ENCODE measurements at places on chromosomes 3 and 15.

GRCh38 chr3:15286022-15286421, 46.4 kb downstream of the SH3BP5 start:
- DNase-seq = no peak

- DNase-seq = no peak
Observed at GRCh38 chr15:74789171-74789631, 7.3 kb downstream of the CSK start.

DNA sequence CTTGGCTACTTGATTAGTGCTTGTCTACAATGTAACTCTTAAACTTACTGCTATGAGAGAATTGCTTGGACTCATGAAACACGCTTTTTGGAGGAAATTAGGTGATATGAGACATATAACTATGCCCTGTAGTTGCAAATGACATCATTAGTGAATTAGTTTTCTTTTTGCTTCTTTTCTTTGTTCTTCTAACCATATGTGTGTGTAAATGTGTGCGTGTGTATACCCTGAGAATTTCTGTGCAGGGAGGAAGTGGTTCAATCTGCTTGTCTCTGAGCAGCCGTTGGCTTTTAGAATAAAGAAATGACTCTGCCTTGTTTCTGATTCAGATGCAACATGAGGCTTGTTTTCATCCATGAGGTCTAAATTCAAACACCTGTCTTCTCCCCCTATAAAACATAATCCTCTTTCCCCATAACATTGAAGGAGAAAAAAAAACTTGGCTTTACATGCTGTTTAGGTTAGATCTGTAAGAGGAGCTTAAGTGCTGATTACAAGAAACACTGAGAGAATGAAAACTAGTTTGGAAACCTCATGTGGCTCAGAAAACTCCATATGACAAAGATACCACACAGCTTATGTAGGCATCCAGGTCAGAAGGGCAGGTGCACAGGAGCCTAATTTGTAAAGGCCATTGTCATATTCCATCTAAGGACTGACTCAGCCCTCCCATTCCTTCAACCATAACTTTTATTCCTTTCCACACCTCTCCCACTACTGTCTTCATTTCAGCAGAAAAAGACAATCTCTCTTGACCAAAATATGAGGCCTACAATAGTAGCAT, 30.5 kb upstream of the BLM start:
- peak; percentile 96 for DNase-seq

DNA sequence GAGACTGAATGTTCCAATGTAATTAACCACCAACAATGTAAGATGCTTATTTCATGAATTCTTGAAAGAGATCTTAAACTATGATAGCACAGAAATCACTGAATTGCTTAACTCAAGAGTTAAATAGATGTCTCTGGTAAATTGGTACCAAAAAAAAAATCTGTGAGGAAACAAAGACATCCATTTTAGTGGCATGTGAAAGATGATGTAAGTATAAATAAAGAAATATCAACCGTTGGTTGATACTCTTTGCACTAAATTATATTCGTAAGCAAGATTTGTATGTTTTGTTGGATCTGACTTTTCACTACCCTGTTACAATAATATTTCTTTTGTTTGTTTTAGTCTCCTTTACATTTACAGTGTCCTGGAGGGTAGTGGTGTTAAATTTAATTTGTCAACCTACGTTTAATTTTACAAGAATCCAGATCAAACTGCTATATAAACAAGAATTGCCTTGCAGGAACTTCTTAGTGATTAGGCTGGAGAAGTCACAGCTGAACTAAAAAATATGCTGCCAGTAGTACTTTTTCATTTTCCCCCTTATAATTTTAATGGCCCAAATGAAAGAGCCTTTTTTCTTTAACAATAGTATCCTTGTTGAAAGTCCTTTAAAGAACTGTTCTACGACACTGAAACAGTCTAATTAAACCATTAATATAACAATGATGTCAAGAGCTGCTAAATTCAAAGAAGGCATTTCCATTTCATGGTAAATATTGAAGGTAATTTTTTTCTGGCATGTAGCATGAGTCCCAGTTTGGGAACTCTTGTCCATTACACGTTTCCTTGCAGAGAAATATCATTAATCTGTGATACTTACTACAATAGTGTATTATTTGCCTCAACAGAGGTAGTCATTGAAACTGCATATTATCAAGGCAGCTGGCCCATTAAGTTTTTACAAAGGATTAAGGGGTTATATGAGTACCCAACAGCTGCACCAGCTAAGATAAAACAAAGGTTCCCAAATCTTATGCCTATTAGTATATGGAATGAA, 109.6 kb upstream of the PHLDB2 start:
- peak; percentile 93 for DNase-seq

DNA sequence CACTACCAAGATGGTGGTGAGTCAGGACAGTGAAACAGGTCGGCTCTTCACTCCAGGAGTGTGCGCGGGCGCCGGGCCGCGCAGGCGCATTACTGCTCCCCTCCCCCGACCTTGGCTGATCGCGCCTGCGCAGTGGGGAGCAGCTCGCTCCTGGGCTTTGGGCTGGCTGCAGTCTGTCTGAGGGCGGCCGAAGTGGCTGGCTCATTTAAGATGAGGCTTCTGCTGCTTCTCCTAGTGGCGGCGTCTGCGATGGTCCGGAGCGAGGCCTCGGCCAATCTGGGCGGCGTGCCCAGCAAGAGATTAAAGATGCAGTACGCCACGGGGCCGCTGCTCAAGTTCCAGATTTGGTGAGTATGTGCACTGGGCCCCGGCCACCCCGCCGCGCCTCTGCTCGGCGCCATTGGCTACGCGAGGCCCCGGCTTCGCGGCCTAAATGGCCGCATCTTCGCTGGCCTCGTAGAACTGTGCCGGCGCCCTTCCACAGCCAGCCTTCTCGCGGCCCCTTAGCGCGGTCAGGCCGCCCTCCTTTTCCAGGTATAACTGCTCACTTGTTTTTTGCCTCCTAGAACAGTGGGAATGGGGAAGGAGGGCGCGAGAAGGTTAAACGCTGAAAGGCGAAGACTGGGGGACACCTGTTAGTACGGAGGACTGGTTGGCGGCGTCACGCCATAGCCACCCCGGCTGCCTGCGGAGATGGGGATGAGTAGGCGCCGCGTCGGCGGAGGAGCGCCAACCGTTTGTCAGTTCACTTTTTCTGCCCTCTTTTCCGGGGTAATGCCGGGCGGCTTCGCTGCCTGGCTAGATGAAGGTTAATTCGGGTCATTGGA, at the start of gene SELENOT:
Gene SELENOT, plus strand, starts transcription at position 169 of the 827 bp plus-strand sequence. Its CDS starts 42 bp downstream, at position 211.
- DNase-seq = peak; percentile 94

DNA sequence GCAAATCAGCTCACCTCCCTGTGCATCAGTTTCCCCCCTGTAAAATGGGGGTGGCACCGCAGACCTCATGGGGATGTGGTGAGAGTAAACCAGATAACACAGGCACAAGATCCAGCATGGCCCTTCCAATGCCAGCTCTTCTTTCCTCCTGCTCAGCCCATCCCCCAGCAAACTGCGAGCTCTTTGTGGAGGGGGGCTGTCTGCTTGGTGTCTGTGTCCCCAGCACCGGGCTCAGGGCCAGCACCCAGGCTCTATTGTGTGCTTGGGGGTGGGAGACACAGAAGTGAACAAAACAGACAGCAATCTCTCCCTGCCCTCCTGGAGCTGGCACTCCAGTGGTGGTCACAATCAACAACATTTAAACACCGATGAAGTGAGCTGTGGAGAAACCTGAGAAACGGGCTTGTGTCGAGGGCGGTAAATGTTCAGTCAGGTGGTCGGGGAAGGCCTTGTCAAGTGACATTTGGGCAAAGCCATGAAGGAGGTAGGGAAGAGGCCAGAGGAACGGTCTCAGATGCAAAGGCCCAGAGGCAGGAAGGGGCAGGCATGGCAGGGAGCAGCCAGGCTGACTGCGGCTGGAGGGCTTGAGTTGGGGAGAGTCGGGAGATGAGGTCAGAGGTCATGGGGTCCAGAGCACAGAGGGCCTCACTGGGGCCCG, 28.4 kb downstream of the GRIP2 start:
- DNase-seq = no peak

DNA sequence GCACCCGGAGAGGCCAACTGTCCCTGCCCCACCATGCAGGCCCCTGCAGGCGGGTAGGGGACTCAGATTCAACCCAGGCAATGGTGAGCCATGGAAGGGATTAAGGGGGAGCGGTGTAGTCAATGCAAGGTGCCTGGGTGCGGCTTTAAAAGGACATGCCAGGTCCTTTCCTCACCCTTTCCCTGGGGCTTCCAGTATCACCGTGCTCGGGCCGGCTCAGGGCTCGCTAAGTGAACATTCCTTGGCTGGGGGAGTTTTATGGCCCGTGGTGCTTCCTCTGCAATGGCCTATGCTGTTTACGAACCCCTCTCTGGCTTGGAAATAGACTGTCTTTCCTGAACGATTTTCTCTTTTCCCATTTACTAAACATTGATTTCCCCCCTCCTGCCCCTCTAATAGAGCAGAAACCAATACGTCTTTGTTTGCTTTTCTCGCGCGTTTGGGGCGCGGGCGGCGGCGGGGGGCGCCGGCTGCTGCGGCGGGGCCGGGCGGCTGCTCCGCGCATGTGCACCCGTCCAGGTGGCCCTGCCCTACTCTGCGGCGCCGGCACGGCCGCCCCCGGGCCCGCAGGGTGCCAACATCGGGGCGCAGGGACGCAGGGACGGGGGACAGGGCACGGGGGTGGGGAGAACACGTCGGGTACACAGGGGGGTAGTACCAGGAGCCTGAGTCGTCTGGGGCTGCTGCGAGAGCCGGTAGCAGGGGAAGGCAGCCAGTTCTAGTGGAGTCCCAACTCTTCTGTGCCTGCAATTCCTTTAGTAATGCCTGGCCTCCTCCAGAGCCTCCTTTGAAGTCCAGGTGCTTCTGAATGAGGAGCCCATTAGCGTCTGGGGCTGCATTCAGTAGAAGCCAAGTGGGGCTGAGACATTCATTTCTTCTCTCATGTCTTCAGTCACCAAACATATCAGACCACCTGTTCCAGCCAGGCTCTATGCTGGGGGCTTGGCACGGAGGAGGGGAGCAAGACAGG, 26.9 kb upstream of the CACNA2D2 start:
- no peak for DNase-seq

- no peak for DNase-seq
Observed at GRCh38 chr3:159757341-159758060, 231.1 kb upstream of the IL12A start.

GRCh38 chr3:15756505-15756904, 41.3 kb downstream of the ANKRD28 start:
- no peak for DNase-seq

DNA sequence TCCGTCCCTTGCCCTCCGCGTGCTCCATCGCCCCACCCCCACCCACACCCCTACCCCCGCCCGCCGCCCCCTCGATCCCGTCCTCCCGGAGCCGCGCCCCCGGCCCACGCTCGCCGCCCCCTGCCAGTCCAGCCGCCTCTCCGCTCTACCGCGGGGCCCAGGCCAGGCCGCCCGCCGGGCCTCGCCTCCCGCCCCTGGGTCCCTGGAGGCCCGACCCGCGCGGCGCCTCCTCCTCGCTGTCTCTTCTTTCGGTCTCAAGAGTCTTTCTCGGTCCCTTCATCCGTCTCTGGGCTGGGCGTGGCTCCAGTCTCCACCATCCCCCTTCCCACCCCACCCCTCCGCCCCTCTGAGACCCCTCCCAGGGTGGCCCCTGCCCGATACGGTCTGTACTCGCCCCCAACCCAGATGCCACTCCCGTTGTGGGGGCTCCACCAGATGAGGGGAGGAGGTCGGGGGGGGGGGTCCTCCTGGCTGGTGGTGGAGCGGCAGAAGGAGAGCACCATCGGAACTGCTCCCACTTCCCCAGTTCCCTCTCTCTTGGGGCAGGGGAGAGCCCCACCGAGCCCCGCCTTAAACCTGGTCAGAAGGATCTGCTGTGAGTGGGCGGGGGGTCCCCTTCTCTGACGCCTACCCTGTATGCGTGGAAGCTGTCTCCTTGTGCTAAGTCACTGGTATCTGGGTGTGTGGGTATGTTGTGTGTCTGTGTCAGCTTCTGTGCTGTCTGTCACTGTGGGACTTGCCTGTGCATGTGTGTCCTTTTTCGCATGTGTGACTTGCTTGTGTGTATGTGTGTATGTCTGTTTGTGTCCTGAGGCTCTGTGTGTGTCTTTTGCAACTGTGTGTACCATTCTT, 1.0 kb downstream of the PRKCD start:
- DNase-seq = no peak

DNA sequence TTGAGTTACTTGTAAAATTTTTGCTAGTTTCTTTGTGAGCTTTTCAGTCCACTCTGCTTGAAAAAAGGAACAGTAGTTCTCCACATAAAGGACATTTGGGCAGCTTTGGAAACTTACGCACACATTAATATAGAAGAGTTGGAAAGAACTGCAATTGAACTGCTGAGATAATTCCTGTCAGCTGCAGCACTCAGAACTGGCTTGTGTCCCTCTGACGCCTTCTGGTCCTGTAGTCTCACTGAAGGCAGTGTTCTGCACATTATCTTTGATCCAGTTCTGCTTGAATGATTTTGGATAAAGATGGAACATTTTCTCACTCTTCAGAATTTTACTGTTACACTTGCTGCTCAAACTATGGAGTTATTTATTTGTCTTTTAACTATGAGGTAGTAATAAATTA, 901.9 kb downstream of the OTOL1 start:
- DNase-seq = no peak

DNA sequence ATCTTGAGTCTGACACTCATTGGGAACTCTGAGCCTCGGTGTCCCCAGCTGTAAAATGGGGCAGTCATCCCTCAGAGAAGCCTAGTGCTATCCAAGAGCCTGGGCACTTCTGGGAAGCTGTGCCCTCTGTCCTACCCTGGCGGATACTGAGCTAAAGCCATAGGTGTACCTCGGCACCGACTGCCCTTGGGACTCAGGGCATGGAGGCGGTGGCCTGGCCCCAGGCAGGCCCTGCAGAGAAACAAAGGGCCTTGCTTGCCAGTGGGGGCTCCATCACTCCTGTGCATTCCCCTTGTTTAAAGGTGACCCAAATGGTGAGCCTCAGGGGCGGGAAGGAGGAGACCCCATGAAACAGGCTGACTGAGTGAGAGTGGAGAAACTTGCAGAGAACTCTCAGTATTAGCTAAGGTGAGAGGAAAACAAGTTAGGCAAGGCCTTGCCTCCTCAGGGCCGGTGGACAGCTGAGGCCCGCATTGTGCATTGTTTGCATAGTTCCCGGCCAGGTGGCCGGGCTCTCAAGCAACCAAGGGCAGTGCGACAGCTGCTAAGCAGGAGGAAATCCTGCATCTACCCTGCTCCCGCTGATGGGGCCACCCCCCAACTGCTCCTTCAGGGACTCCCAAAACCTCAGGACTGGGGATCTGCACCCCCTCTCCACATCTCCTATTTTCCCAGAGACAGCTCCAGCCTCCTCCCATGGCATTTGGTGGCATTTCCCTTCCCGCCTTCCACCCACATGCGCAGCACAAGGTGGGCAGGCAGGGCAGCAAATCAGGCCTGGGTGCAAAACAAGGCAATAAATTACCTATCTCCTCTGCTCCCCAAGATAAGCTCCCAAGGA, 4.3 kb downstream of the PFKFB4 start:
- no peak for DNase-seq

DNA sequence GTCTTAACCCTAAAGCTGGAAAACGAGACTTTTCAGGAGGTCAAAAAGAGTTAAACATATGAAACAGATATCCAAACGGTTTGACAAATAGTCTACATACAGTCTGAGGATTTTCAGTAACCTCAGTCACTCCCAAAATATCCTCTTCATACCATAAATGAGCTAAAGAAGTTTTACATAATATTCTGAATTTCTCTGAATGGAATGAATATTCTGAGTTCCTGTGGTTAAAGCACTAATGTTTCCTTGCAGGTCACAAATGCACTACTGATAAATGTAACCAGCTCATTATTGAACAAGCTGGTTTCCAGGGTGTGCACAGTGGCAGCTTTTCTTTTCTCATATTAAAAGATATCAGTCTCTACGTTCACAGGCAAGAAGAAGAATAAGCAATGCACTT, 137.4 kb upstream of the POU1F1 start:
- no peak for DNase-seq

- DNase-seq = no peak
Observed at GRCh38 chr3:169116056-169116693, 547.3 kb downstream of the MECOM start.

GRCh38 chr3:149673393-149673792, 15.6 kb upstream of the WWTR1 start:
- DNase-seq = no peak

Measured in NCI-H524 treated with DMSO at 0.1 percent for 48 hours (cell line).